ENCODE measurements at places on chromosomes 6 and 20.
A peak's percentile ranks its signal among the peaks of the same experiment; 100 is the strongest.

- no peak for DNase-seq
Observed at GRCh38 chr20:18634501-18634900, 46.6 kb downstream of the DTD1 start.

DNA sequence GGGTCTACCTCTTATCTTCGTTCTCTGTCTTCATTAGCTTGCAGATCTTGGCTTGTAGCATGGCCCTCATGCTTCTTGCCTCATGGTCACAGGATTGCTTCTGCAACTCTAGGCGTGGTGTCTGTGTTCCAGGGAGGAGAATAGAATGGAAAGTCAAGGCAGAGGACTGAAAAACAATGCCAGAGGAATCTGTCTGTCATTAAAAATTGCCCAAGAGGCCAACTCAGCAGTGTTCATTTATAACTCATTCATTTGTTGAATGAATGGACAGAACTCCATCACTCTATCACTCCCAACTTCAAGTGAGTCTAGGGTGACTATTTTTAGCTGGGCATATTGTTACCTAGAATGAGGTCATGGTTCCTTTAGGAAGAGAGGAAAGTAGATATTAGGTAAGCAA is 179.6 kb downstream of the UST start:
- DNase-seq, result no peak

- no peak for DNase-seq
Observed at GRCh38 chr20:52500157-52500556, 308.6 kb upstream of the ZFP64 start.

DNA sequence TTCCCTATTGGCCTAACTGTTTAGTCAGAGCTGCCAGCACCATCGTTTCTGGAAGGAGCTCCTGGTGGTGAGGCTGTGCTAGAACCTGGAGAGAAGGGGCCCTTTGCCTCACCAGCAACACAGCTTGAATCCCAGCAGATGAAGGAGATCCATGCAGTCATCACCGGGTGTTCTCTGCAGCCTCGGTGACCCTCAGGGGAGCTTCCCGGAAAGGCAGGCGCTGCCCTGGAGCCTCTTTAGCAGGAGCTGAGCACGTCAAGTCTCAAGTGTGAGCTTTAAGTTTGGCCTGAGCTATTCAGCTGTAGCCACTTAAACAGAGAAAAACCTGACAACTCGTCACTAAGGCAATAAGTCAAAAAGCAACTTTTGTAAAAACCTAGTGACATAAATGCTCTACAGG is 181.2 kb upstream of the FOXQ1 start:
- no peak for DNase-seq

DNA sequence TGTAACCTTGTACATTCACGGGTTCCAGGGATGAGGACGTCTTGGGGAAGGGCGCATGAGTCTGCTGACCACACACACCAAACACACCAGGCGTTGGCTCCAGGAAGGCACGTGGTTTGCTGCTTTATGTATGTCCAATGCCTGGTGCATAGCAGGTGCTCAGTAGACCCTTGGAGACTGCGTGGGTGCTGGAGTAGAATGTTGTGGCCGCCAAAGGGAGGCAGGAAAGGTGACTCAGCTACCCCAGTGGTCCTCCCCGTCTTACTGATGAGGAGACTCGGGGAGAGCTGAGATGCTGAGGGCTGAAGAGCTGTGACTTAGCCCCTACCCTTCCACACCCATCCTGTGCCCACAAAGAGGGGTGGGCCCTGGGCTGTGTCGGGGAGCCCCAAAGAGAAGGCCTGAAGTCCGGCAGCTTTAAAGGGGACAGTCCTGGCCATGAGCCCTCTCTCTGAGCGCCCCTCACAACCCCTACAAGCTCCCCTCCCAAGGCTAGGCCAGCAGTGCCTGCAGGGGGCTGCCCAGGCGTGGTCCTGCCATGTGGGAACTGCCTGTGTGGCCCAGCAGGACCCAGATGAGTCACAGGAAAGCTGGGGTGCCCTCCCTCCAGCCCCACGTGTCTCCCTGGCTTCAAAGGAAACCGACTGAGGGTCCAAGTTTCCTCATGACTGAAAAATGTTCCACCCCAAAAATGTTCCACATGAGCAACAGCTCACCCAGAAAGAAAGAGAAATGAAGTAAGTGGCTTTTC is 28.0 kb upstream of the PTGIS start:
- DNase-seq, result no peak

DNA sequence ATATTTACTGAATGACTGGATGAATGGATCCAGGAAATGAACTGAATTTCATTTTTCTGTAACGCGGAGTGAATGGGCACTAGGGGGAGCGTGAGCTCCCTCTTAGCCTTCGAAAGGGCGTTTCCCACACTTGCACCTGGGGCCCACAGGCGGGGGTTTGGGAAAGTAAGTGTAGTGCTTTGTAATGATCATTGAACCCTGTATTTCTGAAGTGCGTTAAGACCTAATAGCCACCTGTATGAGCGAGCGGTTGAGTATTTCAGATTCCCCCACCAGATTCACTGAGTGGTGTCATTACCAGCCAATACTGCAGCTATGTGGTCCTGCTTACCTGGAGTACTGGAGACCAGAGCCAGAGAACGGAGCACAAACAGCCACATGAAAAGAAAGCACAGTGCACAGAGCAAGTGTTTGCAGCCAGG is 10.5 kb downstream of the SYTL3 start:
- DNase-seq, result peak; percentile 75

- peak; percentile 85 for DNase-seq
Observed at GRCh38 chr20:58891086-58891717, 38.7 kb downstream of the GNAS start.

- no peak for DNase-seq
Observed at GRCh38 chr6:50762798-50763197, 49.5 kb downstream of the TFAP2D start.

DNA sequence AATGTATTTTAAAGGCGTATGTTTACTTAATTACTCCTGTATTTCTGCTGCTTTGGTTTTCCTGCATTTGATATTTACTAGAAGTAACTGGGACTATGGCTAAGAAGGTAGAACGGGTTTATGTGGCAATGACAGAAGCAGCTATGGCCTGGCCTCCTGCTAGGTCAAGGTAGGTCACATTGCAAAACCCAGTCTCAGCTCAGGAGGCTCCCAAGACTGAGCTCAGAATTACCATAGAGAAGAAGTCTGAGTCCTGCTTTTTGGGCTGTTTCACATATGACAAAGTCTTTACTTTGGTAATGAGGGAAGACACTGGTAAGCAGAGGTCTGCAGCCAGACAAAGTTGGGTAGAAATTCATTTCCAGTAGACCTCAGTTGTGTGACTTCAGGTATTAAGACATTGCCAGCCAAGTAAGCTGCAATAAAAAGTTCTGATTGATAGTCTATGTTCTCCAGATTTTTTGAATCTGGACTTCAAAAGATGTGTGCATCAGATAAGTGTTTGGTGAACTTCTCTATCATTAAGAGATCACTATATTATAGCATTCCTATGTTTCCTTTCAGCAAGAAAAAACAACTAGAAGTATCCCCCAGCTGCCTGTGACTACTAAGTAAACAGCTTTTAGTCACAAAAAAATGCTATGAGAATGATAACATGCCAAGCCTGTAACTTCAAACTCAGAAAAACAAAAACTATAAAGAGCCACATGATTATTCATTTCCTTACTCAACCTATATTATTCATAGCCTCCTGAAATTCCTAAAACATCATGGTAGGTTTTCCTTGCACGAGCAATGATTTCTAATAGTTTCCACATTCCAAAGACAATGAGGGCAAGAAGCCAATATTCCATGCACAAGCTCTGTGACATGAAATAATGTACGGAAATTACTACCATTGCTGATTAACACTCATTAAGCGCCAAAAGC is 312.3 kb downstream of the HAO1 start:
- no peak for DNase-seq

GRCh38 chr20:59985164-59985563 is 26.9 kb downstream of the CDH26 start:
- DNase-seq, result no peak

DNA sequence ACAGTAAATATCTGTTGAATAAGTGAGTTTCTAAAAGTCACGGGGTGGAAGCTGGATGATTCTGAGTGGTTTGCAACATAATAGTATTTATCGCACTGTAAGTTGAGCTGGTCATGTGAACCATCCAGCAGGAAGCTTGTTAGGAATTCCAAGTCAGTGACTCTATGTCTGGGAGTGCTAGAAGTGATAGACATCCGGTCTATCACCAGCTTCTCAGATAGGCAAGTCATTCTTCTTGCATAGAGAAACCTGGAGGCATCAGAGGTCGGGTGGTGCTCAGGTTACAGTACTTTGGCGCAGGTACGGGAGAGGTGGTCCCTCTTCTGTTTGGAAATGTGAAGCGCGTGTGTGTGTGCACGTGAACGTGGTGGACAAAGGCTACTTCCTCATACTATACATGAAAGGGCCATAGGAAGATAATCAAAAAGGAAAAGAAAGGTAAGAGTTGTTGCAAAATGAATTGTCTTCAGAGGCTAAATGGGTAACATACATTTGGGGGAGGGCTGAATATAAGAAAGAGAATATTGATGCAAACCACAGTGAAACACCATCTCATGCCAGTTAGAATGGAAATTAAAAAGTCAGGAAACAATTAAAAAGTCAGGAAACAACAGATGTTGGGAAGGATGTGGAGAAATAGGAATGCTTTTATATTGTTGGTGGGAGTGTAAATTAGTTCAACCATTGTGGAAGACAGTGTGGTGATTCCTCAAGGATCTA is 299.3 kb upstream of the ZFP64 start:
- DNase-seq, result no peak

DNA sequence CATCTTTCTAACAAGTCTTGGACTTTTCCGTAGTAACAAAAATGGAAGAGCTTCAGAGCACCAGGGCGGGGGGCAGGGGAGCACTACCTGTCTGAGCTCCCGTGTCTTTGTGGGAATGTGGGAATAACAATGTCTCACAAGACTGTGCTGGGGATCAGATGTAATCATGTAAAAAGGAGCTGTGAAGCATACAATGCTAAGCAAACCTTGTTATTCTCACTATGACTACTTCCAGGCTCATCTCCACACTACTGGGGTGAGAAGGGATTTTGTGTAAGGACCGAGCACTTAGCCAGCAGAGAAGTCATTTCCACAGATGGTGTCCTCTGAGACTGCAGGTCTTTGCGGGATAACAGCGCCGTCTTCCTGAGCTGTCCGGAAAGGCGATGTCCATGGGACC is 27.1 kb downstream of the PRR18 start:
- no peak for DNase-seq

DNA sequence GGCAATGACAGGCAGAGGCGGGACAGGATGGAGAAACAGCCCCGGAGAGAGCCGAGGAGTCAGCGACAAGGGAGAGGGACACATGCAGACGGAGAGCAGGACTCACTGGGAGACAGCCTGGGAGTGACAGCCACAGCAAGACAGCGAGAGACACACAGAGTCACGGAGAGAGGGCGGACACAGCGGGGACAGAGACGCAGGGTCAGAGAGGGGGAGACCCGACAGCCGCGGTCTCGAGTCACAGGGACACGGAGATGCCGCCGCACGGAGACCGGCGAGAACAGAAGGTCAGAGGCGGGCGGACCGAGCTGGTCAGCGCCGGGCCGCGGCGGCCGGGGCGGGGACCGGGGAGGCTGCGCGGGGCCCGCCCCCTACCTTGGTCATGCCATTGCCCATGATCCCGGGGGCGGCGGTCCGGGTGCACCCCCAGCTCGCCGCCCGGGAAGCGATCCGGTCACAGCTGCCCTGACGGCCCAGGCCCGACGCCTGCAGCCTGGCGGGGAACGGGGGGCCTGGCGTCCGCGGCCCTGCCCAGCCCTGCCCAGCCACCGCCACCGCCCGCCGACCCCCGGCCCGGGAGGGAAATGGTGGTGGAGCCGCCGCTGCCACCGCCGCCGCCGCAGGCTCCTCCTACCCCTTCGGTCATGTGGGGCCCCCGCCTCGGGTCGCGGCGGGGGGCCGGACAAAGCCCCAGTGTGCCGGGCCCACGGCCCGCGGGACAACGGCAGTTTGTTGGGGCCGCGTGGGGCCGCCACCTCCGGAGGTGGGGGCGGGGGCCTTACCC is at the start of the genes DUSP15 and TTLL9:
TSS of gene DUSP15 (minus strand) at position 586 of the 784 bp plus-strand sequence. CDS start at position 396, 190 bp downstream.
TSS of gene TTLL9 (plus strand) at position 693 of the 784 bp plus-strand sequence. CDS start 493 bp downstream, outside the sequence.
- DNase-seq, result peak; percentile 78

All from endodermal cell (in vitro differentiated cells).